Astrocyte of the spinal cord (primary cell): ENCODE measurements at places on chromosomes 7 and 10.

DNA sequence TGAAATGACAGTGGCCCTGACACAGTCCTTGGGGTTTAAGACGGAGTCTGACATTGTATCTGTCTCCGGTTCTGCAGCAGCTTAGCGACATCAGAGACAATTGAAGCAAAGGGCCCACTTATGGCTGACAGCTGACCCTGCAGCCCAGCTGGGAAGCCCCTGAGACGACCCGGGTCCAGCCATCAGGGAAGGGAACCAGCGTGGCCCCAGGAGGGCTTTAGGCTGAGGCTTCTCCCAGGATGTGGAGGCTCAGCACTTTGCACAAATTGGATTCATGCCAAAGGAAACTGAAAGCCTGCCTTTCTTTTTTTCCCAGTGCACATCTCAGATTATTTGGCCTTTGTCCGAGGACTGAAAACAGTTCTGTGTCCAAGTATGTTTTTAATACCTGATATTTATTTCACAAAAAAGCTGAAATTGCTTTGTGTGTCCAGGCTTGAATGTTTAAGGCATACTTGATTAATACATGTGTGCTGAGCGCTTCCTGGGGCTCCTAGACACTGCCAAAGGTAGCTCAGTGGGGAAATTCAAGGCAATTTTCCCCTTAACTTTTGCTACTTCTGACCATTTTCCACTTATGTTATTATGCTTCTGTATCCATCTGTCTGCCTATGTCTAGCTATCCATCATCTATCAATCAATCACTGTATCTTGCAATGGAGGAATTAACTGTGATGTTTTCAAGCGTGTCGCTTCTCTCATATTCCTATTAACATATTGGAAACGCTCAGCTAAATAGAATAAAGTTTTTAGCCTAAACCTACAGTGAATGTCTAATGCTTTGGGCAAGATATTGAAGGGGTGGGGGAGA is 34.8 kb downstream of the KLF6 start:
- peak; percentile 49 for DNase-seq

DNA sequence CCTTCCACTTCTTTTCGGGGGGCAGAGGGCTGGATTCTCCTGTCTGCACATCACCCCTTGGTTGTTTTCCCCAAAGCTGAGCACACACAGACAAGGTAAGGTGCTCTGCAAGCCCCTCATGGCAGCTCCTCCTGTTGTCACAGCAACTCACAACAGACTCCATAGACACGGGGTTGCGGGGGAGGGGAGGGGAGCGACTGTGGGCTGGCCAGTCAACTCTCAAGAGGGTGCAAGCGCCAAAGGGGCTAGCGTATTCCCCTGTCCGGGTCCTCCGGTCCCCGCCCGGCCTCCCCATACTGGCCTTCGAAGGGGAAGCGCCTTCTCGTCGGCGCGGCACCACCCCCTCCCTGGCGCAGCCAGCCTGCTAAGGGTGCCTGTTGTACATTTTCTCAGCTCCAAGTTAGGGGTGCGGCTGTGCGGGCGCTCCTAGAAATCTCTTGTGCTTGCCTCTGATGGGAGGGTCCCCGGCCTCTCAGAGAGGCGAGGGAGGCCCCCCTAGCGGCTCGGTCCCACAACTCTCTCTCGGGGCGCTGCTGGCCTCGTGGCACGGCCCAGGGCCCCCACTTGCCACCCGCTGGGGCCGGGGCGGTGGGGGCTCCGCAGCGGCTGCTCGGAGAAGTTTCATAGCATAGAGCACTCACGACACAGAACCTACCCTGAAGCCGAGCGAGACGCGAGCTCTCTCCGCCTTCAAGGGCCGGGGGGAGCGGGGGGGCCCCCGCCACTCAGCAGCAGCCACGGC is 498 bp downstream of the RHOBTB1 start:
- DNase-seq: peak; percentile 75

GRCh38 chr10:29835055-29835454 is 200.3 kb upstream of the SVIL start:
- DNase-seq: peak; percentile 38

DNA sequence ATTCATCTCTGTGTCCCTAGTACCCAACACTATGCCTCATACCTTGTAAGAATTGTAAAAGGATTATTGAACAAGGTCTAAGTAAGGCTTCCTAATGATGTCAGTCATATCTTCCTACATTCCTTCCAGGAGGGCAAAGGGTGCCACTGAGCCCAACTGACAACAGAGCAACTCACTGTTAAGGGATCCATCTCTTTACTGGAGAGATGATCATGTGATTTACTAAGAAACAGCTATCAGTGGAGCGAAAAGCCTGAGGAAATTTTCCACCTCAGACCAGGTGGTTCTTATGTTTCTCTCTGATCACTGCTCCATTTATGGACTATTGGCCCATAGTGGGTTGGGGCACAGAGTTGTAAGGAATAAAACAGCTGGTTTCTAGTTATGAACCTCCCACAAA is 38.9 kb upstream of the CNNM1 start:
- no peak for DNase-seq

GRCh38 chr7:106480161-106480579 is 180.8 kb downstream of the CCDC71L start:
- no peak for DNase-seq

DNA sequence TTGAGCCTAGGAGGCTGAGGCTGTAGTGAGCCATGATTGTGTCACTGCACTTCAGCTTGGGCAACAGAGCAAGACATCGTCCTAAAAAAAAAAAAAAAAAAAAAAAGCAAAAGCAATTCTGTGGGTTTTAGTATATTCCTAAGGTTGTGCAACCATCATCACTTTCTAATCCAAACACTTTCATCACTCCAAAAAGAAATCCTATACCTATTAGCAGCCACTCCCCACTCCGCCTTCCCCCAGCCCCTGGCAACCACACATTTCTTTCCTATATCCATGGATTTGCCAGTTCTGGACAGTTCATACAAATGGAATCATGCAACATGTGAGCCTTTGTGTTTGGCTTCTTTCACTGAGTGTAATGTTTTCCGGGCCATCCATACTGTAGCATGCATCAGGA is 20.4 kb downstream of the ZAN start:
- DNase-seq: no peak

DNA sequence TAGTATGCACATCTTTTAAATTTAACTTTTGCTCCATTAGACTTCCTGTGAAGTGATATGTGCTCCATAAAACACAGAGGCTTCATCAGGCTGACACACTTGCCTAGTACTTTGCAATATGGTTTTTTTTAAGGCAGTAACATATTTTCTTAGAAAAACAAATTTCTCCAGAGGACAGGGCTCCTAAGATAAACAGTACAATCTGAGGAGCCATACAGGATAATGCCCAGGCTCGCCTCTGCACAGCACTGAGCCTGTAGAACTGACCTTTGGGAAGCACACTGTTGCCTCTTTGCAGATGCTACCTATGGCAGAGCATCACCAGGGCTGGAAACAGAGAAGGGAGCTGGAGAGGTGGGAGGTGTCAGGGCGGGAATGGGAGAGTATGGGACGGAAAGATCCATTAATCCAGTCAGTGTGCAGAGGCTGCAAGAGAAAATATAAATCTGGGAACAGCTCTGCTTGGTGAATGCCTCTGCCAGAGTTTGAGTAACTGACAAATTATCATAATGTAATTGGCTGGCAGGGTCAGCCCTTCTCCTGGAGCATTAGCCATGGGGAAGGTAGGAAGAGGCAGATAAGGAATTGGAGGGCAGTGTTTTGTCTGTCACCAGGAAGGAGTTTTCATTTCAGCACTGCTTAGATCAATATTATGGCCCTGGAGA is 132.3 kb downstream of the CREB5 start:
- DNase-seq: no peak

- no peak for DNase-seq
These were observed 104.6 kb downstream of the HIPK2 start for GRCh38 chr7:139673230-139673629.

GRCh38 chr10:99431190-99431760 is 851 bp upstream of the GOT1 start:
- DNase-seq: peak; percentile 26

DNA sequence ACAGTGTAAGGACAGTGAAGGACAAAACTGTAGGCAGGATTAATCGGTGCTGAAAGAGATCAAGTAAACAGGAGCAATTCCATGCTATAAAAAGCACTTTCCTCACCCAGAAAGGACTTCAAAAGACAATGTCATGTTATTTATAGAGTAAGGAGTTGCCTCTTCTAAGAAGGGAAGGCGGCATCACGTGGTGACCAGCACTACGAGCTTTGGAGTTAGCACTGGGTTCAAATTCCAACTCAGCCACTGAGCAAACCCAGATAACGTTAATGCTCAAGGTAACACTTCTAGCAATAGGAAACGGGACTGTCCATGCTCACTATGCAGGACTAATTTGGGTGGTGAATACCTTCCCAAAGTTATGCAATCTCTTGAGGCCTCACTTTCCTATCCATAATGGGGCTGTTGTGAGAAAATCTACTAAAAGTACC is 715 bp upstream of the PANK1 start:
- DNase-seq: no peak

DNA sequence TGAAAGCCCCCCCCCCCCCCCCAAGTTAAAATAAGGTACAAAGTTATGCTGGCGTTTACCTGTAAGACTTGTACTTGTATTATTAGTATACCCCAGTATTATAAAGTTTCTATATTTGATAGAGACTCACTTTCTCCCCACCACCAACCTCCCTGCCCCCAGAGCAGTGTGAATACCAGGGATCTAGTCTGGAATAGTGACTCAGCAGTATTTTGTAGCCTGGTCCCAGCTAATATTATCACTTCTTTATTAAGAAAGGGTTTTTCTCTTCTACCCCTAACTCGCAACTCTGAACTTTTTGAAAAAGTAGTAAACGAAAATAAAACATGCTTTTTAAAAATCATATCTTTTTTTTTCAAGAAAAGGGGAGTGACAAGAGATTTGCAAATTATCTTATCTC is 26.7 kb downstream of the GLI3 start:
- DNase-seq: no peak

DNA sequence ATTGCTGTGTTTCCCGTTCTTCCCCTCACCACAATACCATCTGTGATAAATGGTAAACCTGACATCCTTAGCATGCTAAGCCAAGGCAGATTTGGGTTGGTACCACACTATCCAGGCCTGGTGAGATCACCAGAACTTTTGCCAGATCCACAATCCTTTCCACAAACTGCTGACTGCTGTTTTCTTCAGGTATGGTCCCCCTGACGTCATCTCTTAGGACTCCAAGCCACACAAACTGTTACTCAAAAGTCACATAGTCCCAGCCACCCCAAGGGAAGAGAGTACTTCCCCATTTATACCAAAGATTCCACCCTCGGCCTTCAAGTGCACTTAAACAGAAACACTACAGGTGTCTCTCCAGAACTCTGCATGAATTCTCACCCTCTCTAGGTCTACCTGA is 34.8 kb downstream of the SLC25A13 start:
- no peak for DNase-seq

- peak; percentile 57 for DNase-seq
These were observed 247.0 kb upstream of the HABP2 start for GRCh38 chr10:113305871-113306270.

GRCh38 chr10:123570051-123570897 is 95.9 kb upstream of the GPR26 start:
- no peak for DNase-seq

DNA sequence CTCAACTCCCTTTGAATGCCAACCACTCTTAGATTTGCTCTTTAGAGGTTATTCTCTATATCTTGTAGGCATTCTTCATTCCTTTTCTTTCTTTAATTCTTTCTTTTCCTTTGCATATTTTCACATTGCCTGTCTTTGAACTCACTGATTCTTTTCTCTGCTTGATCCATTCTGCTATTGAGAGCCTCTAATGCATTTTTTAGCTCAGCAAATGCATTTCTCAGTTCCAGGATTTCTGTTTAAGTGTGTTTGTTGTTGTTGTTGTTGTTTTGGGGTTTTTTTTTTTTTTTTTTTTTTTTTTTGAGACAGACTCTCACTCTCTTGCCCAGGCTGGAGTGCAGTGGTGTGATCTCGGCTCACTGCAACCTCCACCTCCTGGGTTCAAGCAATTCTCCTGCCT is 71.6 kb downstream of the FBXL13 start:
- no peak for DNase-seq

- no peak for DNase-seq
These were observed 38.2 kb downstream of the DLG5 start for GRCh38 chr10:77888356-77888703.

GRCh38 chr10:77545585-77545984 is 92.0 kb downstream of the KCNMA1 start:
- DNase-seq: no peak

- DNase-seq: peak; percentile 69
These were observed 67.9 kb downstream of the ATAD1 start for GRCh38 chr10:87750001-87750671.

GRCh38 chr10:85868627-85869499 is 497.7 kb downstream of the GRID1 start:
- DNase-seq: no peak

GRCh38 chr10:79241990-79242619 is 105.2 kb upstream of the PPIF start:
- peak; percentile 45 for DNase-seq

DNA sequence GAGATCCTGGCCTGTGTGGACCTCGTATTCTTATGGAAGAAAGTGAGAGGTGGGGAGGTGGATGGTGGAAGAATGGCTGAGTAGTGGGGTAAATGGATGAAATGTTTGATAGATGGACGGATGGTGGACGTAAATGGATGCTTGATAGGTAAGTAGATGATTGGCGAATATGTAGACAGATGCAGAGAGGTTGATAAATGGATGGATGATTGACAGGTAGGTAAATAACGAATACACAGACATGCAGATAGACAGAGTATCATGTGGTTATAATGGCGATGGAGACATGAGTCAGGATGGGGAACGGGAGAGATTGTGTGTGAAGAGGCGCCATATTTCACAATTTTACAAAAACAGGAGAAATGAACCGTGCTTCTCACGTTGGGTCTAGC is 219.5 kb downstream of the DIP2C start:
- DNase-seq: no peak

DNA sequence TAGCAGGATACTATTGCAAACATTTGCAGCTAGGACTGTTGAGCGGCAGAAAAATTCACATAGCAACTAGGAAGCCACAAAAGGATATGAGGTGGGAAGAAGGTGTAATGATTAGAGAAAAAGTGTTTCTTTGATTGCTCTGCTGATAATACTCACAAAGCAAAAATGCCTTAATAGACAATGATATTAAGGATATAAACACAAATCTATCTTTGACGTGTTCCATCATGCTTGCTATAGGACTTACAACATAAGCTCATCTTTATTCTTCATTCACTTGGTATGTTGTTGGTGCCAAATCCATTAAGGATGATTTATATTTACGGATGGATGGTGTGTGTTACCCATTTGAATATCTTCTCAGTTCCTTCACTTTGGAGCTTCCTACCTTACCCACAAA is 309.3 kb downstream of the GPR37 start:
- DNase-seq: no peak

GRCh38 chr10:3654980-3655379 is 130.0 kb downstream of the KLF6 start:
- no peak for DNase-seq

GRCh38 chr7:17044396-17044795 is 162.6 kb upstream of the AGR3 start:
- no peak for DNase-seq

DNA sequence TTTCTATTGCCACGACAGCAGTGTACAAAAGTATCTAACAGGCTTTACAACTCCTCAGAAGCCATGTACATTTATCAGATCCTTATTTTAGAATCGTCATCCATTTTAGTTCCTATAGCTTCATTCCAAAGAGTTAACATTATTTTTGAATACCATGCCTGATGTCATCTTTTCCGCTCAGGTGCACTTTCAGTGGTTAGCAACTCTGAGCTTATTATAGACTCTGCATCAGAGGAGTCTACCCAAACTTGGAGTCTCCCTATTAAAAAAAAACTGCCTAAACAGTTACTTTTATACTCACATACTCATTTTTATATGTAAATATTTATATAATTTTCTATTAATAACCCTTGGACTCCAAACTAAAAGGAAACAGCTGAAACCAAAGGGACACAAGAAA is 31.6 kb upstream of the PRSS37 start:
- no peak for DNase-seq

- no peak for DNase-seq
These were observed 90.5 kb upstream of the FAM3C start for GRCh38 chr7:121486590-121486989.
